Ascending aorta (tissue), 2 donors: ENCODE measurements at places on chromosomes 12 and 14. TPM values are rescaled to one million over a fixed set of nuclear protein-coding genes. Genes with fewer than 3 reads are reported as not detected.

DNA sequence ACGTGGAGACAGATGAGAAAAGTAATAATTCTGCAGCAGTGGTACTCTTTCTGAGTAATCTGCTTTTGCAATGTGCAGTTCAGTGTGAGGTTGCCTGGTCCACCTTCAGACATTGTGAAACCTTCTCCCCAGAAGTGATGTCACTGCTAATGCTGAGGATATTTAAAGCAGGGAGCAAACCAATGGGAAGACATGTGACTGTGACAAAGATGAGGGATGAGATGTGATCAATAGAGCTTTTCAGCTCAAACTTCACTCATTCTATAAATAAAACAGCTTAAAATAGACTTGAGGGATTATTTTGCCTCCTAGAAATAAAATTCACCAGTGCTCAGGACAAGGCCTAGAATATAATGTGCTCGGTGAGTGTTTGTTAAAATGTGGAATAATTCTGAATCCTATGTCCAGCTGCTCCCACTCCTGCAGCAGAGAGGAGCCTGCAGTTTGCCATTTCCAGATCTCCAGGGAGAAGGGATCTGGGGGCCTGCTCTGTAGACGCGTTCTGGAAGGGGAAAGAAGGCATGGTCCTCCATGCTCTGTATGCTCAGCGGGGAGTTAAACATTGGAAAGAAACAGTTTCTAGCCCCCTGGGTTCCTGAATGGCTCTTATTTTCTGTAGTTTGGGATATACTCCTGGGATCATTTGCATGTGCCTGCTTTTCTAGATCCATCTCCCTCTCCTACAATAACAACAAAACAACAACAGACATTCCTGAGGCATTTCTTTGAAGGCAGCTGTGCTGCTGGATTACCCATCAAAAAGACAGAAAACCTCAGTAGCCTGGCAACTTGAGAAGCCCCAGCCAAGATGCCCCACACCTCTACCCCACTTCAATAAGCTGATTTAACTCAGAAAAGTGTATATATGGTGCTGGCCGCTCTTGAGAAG lies 8.9 kb downstream of the SLC7A8 start:
- DNase-seq: no peak

- no peak for DNase-seq
Measured at GRCh38 chr12:61701471-61701870, 558.7 kb upstream of the USP15 start.

DNA sequence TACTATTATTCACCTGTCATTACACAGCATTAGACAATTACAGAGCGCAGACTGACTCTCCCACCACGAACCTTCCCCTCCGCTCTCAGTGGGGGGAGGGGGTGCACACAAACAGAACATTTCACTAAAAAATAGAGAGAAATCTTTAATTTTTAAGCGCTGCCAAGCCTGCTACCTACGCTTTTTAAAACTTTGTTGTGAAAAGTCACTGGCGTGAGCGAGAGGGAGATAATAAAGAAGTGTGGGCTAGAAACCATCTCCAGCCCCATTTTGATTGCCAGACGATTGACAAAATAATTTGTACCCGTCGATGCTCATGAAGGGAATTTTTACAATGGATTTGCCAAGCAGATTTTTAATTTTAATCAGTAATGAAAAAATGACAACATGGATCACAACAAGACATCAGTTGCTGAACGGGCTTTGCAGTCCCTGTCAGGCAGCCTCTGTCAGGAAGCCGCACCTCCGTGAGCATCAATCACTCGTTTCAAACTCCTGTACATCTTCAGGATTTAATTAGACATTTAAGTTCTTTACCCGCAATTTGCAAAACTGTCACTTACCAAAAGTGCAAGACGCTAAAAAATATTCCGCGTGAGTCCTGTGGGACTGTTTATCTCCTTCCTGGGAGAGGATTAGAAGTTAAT lies 209.1 kb downstream of the BCL11B start:
- no peak for DNase-seq

Gene CDC42BPB
- total RNA-seq: 96.5 TPM

Gene IFI27L1
- not detected for total RNA-seq

DNA sequence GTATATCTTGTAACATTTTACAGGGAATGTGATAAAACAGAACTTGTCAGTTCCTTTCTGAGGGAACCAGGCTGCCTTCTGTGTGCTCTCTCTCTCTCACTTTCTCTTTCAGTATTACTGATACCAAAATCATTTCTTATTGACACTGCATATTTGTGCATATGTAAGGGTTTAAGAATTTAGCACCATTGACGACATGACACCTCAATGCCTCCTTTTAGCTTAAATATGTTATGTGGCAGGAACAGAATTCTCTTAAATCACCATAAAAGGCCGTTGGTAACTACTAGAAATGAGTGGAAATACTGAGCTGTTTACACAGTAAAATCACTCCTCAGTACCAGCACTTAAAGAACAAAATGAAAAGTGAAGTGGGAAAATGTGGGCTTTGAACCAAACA lies 457.7 kb upstream of the SYT1 start:
- no peak for DNase-seq
